ENCODE measurements at places on chromosomes 16 and 17.

DNA sequence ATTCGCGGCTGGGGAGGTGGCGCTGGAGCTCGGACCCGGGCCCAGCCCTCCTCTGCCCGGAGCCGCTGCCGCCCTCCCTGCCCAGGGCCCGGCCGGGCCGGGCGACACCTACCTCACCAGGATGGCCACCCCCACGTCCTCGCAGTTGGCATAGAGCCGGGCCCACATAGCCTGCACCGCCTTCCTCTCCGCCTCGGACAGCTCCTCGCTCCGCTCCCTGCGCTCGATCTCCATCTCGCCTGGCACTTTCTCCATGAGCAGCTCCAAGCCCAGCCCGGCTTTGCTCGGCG, 276 bp downstream of the CYGB start:
- no peak for DNase-seq

- no peak for DNase-seq
Measured at GRCh38 chr16:3112058-3112880, at the start of gene ZNF205. ZNF205 (plus strand) TSS chr16:3112586; CDS start chr16:3113431, 845 bp downstream.

DNA sequence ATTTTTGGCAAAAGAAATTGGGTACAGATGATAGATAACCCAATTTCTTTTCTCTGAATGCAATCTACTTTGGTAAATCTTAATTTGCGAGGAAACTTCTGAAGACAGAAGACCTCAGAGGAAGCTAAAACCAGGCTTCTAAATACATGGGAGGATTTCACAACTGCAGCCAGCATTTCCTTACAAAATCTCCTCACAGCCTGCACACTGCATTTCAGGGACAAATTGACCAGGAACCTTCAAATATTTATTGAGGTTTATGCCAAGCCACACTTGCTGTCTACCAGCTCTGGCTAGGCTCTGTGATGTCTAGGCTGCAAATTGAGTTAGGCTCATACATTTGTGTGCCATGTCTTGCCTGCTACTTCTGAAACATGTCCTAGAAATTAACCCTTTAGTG, 167.3 kb upstream of the CDH5 start:
- DNase-seq = no peak

GRCh38 chr17:5282642-5283217, 646 bp downstream of the RABEP1 start:
- DNase-seq = no peak

GRCh38 chr17:18143044-18143936, 34.7 kb downstream of the MYO15A start:
- no peak for DNase-seq

- DNase-seq = peak; percentile 24
Measured at GRCh38 chr17:58172369-58173071, 5.7 kb downstream of the OR4D2 start.

DNA sequence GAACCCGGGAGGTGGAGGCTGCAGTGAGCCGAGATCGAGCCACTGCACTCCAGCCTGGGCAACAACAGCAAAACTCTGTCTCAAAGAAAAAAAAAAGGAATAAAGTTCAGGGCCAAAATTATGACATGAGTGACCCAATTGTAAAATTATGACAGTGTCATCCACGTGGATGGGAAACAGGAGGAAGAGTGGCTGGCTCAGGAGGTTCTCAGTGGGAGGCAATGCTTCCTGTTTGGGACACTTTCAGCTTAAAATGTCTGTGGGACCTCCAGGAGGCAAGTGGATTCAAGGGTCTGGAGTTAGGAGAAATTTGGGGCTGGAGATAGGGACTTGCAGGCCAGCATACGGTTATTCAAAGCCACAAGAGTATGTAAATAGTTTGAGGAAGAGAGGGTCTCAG, 8.0 kb upstream of the STX4 start:
- DNase-seq = no peak

DNA sequence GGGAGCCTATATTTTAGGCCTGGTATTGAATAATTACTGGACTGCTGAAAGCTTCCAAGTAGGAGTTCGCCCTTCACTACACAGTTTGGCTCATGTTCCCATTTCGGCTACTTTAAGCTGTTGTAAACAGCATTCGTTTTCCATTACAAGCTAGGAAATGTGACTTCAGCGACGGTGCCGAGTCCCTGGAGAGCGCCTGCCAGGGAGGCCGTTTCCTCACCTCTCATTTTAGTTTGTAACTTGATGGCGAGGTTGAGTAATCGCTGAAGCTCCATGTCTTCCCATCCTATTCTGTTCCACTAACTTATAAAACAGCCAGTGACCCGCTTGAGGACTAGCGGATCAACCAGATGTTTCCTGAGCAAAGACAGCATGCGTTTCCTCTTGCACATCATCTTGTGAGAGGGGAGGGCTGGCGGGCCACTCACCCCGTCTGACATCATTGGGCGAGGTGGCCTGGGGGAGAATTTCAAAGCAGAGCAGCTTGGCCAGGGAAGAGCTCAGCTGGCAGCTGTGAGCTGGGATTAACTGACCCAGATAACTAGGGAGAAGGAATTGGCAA, 32.9 kb downstream of the PCTP start:
- DNase-seq = no peak

GRCh38 chr16:3961449-3961849, 80.9 kb upstream of the CREBBP start:
- DNase-seq = no peak

- no peak for DNase-seq
Measured at GRCh38 chr17:45936610-45937009, 42.3 kb downstream of the MAPT start.

GRCh38 chr16:84851192-84852127, 31.7 kb downstream of the CRISPLD2 start:
- DNase-seq = no peak

GRCh38 chr17:1796800-1797199, 32.9 kb downstream of the SMYD4 start:
- DNase-seq = no peak

GRCh38 chr17:38746004-38746848, 1.9 kb downstream of the PCGF2 start:
- no peak for DNase-seq

DNA sequence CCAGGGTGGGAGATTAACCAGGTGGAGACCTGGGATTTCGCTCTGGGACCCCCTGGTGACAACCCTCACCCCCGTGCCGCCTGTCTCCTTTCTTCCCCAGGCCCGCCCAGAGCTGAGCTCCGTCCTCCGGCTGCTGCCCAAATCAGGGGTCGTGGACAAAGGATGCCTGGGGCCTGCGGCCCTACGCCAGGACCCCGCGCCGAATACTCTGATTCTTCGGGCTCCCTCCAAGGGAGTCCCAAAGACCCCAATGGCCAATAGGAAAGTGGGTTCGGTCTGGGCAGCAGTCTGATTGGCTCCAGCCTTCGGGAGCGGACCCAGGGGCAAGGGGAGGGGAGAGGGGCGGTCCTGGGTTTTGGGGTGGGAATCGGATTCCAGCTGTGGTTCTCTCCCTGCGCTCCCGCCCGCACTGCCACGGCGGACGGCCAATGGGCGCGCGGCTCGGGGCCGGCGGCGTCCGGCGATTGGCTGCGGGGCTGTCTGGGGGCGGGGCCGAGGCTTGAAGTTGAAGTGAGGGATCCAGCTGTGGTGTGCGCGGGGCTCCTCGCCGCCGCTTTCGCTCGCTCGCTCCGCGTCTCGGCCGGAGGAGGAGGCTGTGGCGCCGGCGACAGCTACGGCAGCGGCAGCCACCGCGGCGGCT, at the start of gene CACNA1G:
Gene CACNA1G, plus strand, starts transcription at position 531 of the 640 bp plus-strand sequence. CDS start 745 bp downstream, outside the sequence.
- peak; percentile 75 for DNase-seq

DNA sequence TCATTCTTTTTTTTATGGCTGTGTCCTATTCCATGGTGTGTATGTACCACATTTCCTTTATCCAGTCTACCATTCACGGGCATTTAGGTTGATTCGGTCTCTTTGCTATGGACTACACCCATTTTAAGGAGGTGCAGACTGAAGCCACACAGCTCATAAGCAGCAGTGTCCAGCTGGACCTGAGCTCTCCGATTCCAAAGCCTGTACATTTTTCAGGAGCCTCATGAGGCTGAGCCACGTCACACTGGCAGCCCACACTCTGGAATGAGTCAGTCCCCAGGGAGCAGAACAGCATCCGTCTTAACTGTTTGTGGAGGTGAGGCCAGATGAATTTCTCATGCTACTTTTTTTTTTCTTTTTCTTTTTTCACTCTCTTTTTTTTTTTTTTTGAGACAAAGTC, 116.1 kb downstream of the C16orf95 start:
- DNase-seq = no peak

- DNase-seq = no peak
Measured at GRCh38 chr17:1553354-1554266, 9.0 kb downstream of the PITPNA start.

DNA sequence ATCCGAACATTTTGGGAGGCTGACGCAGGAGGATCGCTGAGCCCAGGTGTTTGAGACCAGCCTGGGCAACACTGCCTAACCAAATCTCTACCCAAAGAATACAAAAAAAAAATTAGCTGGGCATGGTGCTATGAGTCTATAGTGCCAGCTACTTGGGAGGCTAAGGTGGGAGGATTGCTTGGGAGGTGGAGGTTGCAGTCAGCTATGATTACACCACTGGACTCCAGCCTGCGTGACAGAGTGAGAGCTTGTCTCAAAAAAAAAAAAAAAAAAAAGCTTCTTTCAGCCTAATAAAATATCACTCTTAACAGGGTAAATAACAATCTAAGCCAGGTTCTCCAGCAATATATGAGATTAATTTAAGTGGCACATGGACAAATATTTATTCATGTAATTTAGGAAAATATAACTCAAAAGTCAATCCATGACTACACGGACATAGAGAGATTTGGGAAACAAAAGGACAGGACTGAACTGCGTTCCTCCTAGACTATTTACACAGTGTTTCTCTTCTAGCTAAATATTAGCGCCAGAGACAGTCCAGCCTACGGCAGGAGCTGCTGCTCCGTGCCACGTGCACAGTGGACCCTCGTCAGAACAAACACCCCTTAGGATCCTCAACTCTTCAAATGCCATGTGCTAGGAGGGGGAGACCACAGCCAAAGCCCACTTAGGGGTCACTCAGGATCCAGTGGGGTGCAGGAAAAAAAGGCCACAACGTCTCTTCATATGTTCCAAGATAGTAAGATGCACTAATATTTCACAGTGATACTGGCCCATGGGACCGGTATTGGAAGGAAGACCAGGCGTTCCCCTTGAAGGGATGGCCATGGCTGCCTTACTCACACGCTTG, 8.7 kb downstream of the USP36 start:
- DNase-seq = no peak

- DNase-seq = no peak
Measured at GRCh38 chr16:14015948-14016347, 55.2 kb upstream of the MRTFB start.

DNA sequence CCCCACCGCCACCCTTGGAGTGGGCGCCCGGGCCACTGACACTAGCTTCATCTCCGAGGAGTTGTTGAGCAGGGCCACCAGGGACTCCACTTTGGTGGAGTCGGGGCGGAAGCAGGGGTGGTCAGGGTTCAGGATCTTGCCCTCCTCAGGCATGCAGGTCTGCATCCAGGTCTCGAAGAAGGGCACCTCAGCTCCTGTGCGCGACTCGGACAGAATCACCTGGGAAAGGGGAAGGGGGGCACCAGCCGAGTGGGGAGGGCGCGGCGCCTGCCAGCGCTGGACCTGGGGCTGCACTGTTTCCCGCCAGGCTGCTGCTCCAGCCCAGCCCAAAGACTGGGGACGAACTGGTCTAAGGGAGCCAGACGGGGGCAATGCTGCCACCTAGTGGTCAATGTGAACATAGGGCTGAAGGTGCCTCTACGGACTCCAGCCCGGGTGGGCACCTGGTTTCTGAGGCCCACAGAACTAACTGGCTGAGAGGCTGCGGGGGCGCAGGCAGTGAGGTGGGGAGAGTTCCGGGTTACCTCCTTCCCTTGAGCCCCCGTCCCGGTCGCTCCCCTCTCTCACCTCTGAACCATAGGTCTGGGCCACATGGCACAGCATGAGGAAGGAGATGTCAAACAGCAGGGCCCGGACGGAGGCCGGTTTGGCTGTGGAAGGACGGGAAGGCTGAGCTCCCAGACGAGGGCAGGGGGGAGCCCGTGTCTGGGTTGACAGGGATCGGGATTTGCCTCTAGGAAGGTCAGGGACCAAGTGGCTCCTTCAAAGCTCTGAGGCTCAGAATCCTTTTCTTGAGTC, 11.8 kb downstream of the CSF3 start:
- peak; percentile 54 for DNase-seq

GRCh38 chr17:34156741-34157589, 98.1 kb upstream of the CCL2 start:
- DNase-seq = no peak

DNA sequence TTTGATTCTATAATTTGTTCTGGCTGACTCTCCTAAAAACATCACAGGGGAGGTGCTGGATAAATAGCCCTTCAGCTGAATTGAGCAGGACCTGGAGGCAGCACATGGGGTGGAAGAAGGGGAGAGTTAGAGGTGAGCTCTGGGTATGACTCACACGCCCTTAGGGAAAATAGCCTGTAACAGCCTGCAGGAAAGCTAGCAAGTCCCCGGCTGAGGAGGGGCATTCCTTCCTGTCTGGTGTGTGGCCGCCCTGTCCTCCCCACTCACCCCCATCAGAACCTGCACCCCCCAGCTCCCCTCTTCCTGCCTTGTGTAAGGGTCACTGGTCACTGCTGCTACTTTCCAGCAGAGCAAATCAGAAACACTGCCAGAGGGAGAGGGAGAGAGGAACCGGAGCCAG, 187.4 kb downstream of the C16orf95 start:
- no peak for DNase-seq
